Stimulated activated CD8-positive, alpha-beta memory T cell treated with anti-CD3 and anti-CD28 coated beads, Interleukin-15, amount 100 ng/mL, for 24 hours (primary cell): ENCODE measurements at places on chromosomes 3 and 15.

GRCh38 chr3:178381555-178381954 lies 154.7 kb upstream of the KCNMB2 start:
- DNase-seq, result no peak

DNA sequence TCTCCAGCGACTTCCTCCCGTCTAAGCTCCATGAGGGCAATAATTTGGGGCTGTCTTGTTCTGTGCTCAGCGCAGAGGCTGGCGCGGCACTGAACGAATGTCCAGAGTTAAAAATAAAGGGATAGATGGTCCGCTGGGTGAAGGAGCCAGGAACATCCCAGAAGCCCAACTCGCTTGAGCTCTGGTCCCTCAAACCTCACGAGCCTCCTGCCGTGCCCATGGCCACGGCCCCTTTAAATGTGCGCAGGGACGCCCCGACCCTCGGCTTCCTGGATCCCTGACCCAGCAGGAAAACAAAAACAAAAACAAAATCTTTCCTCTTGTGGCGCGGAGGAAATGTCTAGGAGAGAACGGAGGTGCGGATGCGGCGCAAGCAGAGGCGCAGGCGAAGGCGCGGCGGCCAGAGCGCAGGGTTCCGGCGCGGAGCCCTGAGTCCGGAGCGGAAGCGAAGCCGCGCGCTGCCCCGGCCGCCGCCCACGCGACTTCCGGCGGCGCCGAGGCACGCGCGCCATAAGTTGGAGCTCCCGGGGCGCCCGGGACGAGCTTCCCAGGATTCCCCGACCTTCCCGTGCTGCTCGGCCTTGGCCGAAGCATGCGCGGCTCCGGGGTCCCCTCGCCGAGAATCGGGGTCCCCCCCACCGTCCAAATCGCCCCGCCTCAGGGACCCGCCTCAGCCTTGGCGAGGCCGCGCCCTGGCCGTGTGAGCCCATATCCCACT lies 52.9 kb upstream of the WNT7A start:
- DNase-seq, result no peak

- no peak for DNase-seq
These were observed 92.8 kb upstream of the TGFBR2 start for GRCh38 chr3:30513374-30514152.

- DNase-seq, result no peak
These were observed 43.8 kb upstream of the SCAANT1 start for GRCh38 chr3:63955830-63956545.

GRCh38 chr3:80227216-80227615 lies 459.4 kb upstream of the ROBO1 start:
- no peak for DNase-seq

- DNase-seq, result no peak
These were observed 36.0 kb downstream of the MCF2L2 start for GRCh38 chr3:183392186-183393034.

DNA sequence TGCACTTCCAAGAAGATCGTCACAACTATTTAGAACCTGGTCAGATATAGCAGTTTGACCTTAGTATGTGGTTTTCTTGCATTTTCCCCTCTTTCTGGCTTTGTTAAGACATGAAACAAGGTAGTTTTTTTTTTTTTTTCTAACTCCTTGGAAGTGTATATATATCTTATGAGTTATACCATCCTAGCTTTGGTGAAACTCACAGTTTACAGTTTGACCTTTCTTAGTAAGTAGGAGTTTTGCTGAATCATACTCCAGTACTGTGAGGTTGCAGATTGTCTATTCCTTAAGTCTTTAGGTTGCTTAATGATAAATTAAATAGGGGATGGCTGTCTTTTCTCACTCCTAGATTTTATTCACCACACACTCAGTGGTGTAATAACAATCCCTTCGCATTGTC lies 325.0 kb downstream of the RBMS3 start:
- DNase-seq, result no peak

DNA sequence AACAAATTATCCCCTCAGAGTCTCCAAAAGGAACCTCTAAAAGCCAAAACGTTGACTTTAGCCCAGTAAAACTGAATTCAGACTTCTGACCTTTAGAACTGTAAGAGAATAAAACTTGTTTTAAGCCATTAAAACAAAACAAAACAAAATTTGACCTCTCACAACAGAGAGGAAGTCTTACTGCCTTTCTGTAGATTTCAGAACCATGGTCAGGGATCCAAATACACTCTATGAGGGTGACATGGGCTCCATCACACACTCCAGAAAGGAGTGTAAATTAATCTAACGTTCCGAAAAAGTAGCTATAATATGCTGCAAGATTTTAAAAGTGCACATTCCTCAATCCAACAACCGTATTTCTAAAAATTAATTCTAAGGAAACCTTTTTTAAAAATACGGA lies 19.2 kb upstream of the RPL14 start:
- no peak for DNase-seq

DNA sequence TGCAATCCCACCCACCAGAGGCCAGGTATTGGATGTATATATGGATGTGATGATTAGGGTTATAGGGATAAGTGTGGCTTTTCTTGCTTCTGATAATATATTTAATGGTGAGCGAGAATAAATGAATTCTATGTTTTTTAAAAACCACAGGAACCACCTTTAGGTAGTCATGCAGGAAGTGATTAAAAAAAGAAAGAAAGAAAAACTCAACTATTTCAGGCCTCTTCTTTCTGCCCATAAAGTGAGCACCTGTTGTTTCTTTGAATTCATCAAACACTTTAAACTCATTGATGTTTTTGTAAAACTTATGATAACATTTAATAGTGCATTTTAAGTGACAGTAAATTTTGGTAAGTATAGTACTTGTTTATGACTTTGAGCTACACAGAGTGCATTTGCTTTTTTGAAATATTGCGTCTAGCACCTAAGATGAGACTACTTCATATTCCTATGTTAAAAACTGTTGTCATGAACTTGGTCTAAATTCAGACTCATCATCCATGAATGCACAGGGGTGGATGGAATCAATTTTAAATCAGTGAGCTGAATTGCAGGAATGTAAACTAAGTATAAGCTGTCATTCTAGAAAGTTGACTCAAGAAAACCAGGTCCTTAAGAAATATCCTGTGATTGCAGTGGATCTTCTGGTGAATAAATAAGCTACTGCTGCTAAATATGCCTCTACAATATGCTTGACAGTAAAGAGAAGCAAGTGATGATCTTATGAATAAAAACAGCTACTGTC lies 764.4 kb upstream of the NECTIN3 start:
- no peak for DNase-seq

- no peak for DNase-seq
These were observed 24.7 kb downstream of the TUSC7 start for GRCh38 chr3:116734243-116734642.
